Right hindlimb (tissue), 1 donor: ENCODE measurements at places on chromosomes 12 and 14.

DNA sequence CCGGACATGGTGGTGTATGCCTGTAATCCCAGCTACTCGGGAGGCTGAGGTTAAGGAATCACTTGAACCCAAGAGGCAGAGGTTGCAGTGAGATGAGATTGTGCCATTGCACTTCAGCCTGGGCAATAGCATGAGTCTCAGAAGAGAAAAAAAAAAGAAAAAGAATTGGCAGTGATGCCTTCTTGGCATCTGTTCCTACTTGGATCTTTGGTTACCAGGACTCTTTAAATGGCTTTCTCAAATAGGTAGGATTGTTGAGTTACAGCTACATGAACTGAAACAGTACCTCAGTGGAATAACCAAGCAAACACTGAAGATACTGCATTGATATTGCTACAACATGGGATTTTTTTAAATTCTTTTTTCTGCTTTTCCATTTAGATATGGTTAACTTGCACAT lies 136.8 kb downstream of the SAMD4A start:
- DNase-seq: no peak

DNA sequence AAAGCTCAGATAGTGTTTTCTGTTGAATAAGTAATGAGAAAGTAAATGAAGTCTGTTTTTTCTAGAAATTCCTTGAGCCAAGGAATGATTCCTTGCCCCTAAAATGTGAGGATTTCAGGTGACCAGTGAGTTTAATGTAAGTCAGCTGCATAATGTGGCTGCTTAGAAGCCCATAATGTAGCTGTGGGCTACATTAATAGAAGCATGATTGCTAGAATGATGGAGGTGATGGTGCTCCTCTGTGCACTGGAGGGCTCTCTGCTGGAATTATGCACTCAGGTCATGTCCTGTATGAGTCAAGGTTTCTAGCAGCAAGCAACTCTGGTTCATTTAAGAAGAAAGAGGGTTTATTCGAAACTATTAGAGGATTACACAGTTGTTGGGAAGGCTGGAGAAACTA lies 19.6 kb upstream of the PWP1 start:
- no peak for DNase-seq

DNA sequence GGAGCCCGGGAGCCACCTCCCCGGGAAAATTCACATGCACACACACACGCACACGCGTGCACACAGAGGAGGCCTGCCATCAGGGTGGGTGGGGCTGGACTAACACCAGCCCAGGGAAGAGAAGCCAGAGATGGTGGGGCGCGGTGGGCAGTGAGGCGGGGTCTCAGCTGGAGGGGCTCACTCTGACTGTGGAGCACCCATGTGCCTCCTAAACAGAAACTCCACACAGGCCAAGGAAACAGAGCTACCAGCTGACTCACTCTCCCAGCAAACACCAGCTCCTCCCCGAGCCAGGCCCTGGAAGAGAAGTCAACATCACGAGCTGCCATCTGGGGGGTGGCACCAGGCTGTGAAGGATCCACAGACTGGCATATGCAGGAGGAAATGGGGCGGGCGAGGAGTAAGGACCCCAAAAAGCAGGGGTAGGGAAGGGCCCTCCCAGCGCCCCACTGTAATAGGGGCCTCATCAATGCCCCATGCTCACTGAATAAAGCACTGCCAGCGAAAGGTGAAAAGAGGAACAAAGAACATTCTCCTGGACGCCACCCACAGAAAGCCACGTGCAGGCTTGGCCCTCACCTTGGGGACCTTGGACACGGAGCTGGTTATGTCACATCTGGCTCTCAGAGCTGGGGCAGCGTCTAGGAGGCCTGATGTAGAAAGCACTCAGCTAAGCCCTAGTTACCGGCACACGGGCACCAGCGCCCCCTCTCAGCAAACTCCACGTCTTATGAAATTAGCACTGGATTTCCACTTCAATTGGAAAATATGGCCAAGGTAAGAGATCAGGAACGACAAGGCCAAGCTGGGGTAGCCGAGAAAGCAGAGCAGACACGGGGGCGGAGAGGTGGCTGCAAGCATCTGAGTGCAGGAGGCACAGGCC lies 8.4 kb upstream of the INF2 start:
- peak; percentile 60 for DNase-seq

DNA sequence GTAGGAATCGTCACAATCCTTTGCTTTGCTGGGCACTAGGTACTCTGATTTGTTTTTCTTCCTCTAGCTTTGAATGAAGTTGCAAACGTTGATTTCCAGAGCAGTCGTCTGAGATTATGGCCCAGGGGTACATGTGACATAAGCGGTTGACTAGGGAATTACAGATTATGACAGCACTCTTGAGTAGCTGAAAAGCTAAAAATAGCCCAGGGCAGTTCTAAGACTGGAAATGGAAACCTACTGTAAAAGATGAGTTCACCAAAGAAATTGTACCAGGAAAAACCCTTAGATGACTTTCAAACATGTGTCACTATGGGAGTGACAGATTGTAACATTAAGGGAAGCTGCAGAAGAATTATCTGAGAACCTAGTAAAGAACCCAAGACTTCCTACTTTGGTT lies 108.5 kb downstream of the ANO6 start:
- DNase-seq: no peak

DNA sequence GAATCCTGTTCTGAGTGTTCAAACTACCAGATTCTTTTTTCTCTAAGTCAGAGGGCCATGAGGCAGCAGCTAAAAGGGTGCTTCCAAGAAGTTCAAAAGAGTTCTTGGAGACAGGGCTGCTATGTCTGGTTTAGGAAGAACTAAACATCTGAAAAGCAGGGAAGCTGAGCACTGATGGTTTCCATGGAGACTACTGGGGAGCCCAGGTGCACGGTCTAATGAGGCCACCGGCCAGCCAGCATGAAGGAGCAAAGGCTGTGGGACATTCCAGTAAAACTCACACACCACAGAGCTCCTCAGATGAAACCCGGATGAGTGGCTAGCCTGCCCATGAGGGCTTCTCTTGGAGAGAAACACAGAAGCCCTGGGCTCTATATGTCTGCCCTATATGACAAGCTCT lies 97.3 kb downstream of the KCNK10 start:
- DNase-seq: no peak

DNA sequence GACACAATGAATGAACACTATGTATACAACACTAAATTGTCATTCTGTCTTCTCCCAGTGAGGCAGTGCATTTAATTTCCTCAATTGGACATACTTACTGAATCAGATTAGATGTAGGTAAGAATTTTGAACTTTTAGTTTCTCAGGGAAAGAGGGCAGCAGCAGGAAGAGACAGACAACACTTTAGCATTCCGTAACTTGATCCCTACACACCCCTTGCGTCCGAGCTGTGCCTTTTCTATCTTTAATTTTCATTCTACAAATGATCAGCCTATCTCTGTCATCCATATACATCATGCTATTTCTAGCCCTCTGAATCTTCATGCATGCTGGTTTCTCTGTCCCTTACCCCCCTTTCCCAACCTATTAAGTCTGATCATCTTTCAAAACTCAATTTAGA lies 358.0 kb upstream of the RPL10L start:
- DNase-seq: no peak
